ENCODE measurements at places on chromosomes 13 and 19. TPM values are rescaled to one million over a fixed set of nuclear protein-coding genes. Genes with fewer than 3 reads are reported as not detected.

GRCh38 chr19:17812099-17812498 is 9.2 kb downstream of the INSL3 start:
- H3K27ac ChIP-seq, result no peak overlapping the region
- H3K4me1 ChIP-seq, result no peaks in the 10 kb centered on the region
- H3K4me3 ChIP-seq, result no peak overlapping the region
- H3K36me3 ChIP-seq, result no peaks in the 10 kb centered on the region

DNA sequence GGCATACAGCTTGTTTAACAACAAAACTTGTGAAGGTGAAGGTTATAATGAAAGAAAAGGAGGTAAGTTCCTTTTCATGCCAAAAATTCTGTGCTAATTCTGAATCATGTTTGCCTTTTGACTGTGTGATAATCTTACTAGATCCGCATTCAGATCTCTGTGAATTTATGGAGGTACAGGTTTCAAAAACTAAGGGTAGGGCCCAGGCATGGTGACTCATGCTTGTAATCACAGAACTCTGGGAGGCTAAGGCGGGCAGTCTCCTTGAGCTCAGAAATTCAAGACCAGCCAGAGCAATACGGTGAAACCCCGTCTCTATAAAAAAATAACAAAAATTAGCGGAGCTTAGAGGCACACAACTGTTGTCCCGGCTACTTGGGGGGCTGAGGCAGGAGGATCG is 45.9 kb downstream of the PCDH9 start:
- no peaks in the 10 kb centered on the region for H3K27me3 ChIP-seq
- no peak overlapping the region for H3K27ac ChIP-seq
- H3K4me1 ChIP-seq, result no peaks in the 10 kb centered on the region

- no peaks in the 10 kb centered on the region for H3K36me3 ChIP-seq
- no peaks in the 10 kb centered on the region for H3K27me3 ChIP-seq
- no peak overlapping the region for H3K4me3 ChIP-seq
- no peak for DNase-seq
These were observed 272.7 kb downstream of the DIAPH3 start for GRCh38 chr13:59891053-59891452.

ZNF415 gene
- 9.1 TPM for total RNA-seq

NCAN gene
- not detected for total RNA-seq

CATSPERD gene
- total RNA-seq, result not detected
